ENCODE measurements at places on chromosomes 11 and 22.

GRCh38 chr11:127037001-127037400 is 36.4 kb upstream of the KIRREL3 start:
- no peak for DNase-seq

DNA sequence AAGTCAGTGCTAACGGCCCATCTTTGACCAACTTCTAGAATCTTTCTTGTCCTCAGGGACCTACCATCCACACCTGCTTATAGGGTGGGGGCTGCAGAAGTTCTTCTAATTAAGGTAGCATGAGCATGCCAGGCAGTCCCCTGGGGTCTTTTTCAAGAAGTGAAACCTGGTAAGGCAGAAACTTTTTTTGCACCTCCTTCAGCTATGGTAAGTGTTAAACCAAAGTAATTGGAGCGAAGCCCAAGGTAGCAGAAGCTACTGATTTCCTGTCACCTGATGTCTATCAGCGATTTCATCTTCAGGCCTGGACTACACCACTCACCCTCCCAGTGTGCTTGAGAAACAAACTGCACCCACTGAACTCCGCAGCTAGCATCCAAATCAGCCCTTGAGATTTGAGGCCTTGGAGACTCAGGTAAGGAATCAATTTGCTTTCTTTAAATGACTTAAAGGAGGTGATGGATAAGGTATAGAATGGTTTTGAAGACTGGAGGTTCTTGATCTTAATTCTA is at the start of gene MS4A1:
MS4A1 (plus strand) TSS at position 317 of the 512 bp plus-strand sequence. CDS start 6,528 bp downstream, outside the sequence.
- DNase-seq, result no peak

- no peak for DNase-seq
Measured at GRCh38 chr11:60989093-60989650, 17.7 kb downstream of the CD6 start.

- DNase-seq, result no peak
Measured at GRCh38 chr22:19933341-19934241, 8.0 kb upstream of the COMT start.

- no peak for DNase-seq
Measured at GRCh38 chr22:49768077-49768910, 59.4 kb downstream of the BRD1 start.

All from right kidney (tissue), 9 donors.